ENCODE measurements at places on chromosomes 5 and 9. TPM values are rescaled to one million over a fixed set of nuclear protein-coding genes. Genes with fewer than 3 reads are reported as not detected.

PRRT1B gene
- total RNA-seq = 4.1 TPM

DNA sequence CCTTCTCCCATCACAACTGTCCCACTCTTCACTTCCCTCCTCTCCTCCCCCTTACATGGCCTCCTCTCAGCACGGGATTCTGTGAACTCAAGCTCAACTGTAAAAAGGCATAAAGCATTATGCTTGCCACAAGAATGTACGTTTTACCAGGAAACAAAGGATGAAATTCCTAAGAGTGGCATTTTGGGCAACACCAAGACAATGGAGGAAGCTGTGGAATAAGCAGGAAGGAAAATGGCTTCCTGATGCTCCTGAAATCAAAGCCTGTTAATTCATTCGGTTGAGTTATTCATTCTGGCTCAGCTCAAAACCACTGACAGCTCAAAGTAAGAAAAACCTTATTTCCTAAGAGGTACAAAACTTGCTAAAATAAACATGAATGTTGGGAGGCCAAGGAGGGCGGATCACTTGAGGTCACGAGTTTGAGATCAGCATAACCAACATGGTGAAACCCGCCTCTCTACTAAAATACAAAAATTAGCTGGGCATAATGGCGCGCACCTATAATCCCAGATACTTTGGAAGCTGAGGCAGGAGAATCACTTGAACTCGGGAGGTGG lies 40.8 kb upstream of the DMRT1 start:
- no peak for DNase-seq

- DNase-seq = no peak
These were observed 284.1 kb upstream of the GRIA1 start for GRCh38 chr5:153206361-153206760.

- no peak for DNase-seq
These were observed 42.4 kb downstream of the OSTF1 start for GRCh38 chr9:75130621-75131230.

FBP1 gene
- total RNA-seq = 71.6 TPM

- no peak for DNase-seq
These were observed 64.0 kb upstream of the FOXE1 start for GRCh38 chr9:97788763-97789663.

DNA sequence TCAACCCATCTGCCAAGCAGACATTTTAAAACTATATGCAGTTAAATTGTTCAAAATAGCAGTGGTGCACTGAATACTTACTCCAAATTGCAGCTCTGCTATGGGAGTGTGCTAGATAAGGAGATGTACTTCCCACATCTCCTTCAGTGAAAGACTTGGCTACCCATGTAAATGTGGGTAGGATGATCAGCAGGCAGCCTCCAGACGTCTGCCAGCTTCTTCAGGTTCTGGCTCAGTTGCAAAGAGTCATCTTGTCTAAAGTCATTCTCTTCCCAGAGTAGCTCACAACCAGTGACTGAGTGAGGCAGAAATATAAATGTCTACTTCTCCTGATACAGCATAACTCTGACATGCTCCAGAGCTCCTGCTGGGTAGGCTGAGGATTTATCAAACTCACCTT lies 1050.0 kb upstream of the CDH10 start:
- DNase-seq = no peak

DNA sequence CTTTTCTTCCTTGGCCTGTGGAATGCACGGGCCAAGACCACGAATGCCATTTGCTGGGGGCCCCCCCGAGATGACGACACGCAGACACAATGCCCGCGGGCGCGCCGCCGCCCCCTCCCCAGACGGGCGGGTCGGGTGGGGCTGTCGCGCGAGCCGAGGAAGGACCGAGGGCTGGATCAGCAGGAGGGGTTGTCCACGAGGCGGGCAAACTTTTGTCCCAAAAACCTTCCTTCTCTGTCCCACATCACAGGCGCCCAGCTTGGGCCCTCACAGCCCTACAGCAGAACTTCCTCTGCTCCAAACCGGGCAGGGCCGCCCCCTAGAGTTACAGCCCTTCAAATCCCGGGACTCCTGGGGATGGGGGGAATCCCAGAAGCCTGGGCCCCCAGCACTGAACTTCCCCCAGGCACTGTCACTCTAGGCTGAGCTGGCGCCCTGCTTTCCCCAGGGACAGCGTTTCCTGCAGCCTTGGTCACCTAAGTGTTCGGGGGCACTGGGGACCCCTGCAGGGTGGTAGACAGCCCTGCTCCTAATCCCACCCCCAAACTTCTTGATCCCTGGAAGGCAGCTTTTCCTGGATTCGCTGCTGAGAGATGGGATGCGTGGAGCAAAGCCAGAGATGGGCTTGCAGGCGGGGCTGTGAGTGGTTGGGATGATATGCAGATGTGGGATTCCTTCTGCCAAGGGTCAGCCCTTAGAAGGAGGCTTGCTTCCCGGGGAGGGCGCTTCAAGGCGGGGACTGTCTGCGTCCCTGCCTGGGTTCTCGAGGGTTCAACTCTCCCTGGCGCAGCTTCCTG lies 980 bp downstream of the COL5A1 start:
- DNase-seq = peak; percentile 46

DNA sequence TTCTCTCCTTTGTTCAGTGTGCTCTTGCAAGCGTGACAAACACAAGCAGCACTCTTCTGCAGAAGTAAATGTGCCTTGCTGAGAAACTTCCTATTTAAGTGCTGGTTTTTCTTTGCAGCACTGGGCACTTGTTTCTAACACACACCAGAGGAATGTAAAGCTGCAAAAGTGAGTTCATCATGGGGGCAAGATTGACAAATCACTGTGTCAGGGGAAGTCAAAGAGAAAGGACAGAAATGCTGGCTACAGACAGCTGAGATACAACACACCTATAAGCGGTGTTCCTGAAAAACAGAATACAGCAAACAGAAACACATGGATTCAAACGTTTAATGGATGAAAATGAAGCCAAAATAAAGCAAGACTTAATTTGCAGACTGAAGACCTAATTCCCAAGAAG lies 19.6 kb downstream of the ROR2 start:
- DNase-seq = no peak

CORO2A gene
- total RNA-seq = 70.4 TPM

PCDHGA1 gene
- total RNA-seq = 0.31 TPM

DNA sequence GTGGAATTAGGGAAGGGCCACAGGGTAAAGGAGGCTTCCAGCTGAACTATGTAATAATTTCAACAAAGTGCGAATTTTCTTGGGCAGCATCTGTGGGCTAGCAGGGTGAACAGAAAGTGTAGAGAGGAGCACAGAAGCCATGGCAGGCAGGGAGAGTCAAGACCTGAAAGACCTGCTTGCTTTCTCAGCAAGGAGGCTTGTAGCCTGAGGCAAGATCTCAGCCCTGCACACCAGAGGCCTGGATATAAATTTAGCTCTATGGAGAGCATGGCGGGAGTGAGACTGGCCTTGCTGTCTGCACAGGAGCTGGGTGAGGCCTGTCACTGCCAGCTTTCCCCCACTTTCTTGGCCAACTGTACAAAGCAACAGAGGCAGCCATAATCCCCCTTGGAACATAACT lies 32.1 kb upstream of the SH3TC2 start:
- DNase-seq = no peak

CLIC3 gene
- 3.8 TPM for total RNA-seq

WNT8A gene
- not detected for total RNA-seq
